Stimulated activated CD4-positive, alpha-beta T cell treated with anti-CD3 and anti-CD28 coated beads, Interleukin-1b, Interleukin-23, amount 100 ng/mL, for 1 hour (primary cell): ENCODE measurements at places on chromosomes 5 and 9.

DNA sequence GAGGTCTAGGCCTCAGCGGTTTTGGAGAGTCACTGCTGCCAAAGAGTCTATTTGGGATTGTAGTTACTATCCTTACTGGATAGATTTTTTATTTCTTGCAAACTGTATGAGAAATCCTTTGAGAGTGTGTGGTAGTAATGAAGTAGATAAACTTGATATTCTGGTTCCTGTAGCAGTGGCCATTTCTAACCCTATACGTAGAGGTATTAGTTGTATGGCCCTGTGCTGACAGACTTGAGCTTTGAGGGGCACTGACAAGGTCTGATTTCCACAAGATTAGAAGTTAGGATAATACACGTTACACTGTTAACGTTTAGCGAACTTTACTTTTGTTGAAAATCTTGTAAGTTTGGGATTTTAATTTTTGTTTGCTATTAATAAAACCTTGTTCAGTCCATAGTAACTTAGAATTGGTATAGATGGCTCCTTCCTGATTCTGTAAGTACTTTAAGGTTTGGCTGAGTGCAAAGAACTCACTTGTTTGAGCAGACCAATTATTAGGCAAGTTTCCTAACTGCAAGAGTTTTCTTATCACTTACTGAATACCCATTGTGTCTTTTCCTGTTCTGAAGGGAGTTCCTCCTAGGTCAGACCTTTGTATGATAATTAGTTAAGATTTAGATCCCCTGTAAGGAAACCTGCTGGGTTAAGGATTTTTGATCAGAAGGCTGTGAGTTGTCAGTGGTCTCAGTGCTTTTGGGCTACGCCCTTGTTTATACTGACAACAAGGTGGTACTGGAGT is 31.4 kb downstream of the GCNT1 start:
- no peak for DNase-seq

- no peak for DNase-seq
Observed at GRCh38 chr5:56279979-56280378, 46.8 kb upstream of the ANKRD55 start.

- no peak for DNase-seq
Observed at GRCh38 chr9:83569326-83569725, 31.1 kb upstream of the FRMD3 start.

DNA sequence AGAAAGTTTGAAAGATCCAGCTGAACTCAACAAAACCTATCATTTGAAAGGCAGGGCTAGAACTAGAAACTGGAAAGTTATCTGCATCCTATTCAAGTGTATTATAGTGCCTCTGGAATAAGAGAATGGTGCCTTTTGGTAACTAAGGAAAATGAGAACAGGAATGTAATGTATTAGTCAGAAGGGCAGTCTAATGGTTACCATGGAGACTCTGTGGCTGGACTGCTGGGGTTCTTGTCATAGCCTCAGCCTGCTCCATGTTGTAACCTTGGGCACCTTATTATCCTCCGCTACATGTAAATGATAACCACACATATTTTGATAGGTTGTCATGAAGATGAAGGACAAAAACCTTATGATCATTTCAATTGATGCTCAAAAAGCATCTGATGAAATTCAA is 24.6 kb upstream of the IFNB1 start:
- no peak for DNase-seq

DNA sequence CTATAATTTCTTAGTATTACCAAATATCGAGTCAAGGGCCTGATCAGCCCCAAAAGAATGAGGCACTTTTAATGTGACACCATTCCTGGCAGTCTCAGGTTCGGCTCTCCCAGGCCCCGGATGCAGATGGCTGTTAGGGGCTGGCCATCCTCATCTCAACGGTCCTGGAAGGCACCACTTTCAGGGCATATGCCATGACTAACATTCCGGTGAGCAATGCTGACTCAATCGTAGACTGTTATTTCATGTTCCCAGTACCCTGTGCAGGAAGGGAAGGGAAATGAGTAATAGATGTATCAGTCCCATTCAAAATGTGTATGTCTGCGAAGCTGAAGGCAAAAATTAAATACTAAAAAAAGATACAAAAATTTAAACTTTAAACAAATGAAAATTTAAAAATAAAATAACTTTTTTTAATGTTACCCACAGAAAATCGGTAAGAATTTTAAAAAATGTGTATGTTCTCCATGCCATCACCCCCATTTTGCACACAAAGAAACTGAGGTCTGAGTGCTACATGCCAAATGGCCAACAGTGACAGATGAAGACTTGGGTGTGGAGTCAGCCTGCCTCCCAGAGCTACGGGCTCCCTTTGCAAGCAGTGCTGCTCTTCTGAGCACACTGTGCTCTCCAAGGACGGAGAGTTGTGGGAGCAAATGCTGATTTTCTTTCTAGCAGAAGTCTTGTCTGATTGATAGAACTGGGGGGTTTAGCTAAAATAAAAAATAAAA is 79.0 kb downstream of the GLDC start:
- DNase-seq: no peak

GRCh38 chr9:81686614-81687520 is 2.5 kb downstream of the TLE1 start:
- DNase-seq: no peak

- DNase-seq: no peak
Observed at GRCh38 chr5:126543660-126544059, 51.4 kb downstream of the ALDH7A1 start.

DNA sequence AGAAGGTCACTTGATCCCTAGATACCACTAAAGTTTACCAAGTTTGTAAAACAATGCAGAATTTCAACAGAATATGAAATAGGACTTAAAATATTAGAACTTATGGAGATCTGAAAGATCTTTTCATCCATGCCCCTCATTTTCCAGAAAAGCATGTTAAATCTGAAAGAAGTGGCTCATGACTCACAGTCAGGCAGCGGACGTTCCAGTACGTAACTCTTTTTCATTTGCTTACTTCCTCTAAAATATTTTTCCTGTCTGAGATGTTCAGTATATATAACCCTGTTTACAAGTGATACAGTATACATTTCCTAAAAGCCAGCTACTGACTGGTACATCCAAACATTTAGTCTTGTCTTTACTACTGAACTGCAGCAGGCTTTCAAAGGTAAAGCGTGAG is 22.3 kb downstream of the FBXW2 start:
- DNase-seq: no peak

DNA sequence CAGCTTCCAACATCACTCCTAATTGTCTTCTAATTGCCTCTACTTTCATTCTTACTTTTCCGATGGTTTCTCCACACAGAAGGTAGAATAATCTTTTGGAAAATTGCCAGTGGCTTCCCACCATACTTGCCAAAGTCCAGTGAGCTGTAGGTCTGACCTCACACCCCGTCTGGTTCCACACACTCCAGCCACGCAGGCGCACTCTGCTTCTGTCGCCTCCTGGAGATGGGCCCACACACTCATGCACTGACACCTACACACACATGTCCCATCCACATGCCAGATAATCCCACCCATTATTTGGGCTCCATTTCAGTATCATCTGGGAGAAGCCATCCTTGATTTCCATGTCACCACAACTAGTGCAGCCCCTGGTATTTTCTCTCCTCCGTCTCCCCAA is 12.7 kb downstream of the SHC3 start:
- no peak for DNase-seq

DNA sequence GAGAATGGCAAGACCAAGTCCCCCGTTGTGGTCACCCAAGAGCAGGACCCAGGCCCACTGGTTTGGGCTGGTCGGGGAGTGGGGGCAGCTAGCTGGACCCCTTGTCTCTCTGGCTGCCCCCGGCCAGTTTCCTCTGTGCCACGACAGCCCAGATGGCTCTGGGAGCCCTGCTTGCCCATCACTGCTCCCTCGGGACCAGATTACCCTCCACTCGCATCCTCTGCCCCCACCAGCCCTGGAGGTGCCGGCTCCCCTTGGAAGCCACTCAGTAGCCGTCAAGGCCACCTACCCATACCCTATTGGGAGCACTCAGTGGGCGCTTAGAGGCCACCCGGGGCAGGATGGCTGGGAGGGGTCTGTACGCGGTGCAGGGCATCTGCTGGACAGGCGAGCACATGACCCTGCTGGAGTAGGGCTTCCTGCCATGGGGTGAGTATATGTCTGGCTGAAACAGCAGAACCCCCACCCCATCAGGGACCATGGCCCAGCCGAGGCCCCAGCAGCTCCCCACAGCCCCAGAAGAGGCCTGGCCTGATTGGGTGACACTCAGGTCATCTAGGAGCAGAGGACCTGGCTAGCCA is 70.0 kb downstream of the ZNF354C start:
- DNase-seq: no peak

DNA sequence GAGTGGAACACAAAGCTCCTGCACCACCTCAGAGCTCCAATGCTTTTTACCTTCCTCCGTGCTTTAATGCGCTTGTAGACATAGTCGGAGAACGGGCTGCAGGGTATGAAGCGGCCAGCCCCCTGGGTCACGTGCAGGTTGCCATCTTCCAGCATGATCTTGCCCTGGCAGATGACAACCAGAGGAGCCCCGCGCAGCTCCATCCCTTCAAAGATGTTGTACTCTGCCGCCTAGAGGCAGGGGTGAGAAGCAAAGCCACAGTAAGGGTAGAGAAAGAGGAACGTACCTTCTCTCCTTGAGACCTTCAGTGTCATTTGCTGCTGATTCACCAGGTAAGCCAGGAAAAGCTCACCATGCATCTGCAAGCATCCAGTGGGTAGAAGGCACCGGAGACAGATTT is 112.3 kb downstream of the DPYSL3 start:
- no peak for DNase-seq

DNA sequence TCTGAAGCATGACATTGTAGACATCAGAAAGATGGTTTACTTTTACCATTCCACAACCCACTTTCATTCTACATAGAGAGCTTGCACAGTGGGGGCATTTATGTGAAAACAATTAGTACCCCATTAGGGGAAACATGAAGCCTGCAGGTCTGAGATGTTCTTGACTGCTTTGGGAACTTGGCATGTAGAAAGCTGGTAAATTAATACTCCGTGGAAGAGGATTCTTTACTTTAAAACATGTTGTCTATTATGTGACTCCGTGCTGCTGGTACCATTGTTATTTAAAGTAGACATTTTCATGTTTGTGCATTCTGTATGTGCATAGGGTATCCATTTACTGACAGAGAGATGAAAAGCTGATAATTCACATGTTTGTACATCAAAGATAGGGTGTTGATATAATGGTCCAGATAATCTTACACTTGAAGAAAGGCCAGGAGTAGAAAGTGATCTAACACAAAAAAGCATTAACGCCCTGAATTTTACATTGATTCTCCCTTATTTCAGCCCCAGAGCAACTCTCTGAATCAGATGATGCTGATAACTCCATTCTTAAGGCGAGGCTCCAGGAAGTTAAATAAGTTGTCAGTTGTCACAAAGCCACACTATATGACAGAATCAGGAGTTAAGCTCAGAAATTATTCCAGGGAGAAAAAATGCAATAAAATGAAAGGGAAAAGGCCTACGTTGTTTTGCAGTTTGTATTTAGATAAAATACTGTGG is 50.1 kb upstream of the CD180 start:
- no peak for DNase-seq

DNA sequence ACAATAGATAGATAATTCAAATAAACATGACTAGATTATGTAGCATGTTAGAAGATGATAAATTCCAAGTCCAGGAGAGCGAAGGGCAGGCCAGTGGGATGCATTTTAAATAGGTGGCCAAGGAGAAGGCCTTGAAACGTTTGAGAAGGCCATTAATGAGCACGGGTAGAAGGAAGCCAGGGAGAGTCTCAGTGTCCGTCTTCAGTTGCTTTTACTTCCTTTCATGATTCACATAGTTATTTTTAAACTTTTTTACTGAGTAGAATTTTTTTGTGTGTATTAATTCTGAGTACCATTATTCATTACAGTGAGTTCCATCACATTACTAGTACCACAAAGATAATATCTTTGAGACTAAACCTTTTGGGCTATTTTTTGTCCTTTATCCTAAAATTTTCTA is 259.2 kb downstream of the ARRDC3 start:
- no peak for DNase-seq

DNA sequence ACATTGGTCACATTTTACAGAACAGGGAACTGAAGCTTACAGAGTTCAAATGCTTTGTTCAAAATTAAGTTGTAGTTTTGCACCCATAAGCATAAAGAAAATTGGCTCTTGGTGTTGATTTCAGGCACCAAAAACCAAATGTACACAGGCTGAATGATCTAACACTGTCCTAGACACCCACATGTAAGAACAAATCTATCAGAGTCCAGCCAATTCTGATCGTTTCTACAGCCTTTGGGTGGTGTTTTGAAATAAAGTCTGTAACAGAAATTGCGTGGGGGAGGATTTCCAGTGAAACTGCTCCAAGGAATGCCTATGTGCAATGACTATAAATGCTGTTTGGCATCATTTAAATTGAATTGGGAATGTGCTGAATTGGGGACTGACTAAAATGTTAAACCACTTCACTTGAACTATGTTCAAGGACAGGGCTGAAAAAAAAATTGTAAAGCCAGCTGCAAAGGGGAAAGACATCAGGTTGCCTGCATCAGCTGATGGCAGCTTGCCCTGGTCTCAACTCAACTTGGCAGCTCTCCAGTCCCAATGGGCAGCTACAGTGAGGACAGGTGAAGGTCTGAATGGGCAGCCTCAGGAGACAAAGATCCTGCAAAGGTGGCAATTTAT is 92.2 kb upstream of the TRPC7 start:
- DNase-seq: no peak

DNA sequence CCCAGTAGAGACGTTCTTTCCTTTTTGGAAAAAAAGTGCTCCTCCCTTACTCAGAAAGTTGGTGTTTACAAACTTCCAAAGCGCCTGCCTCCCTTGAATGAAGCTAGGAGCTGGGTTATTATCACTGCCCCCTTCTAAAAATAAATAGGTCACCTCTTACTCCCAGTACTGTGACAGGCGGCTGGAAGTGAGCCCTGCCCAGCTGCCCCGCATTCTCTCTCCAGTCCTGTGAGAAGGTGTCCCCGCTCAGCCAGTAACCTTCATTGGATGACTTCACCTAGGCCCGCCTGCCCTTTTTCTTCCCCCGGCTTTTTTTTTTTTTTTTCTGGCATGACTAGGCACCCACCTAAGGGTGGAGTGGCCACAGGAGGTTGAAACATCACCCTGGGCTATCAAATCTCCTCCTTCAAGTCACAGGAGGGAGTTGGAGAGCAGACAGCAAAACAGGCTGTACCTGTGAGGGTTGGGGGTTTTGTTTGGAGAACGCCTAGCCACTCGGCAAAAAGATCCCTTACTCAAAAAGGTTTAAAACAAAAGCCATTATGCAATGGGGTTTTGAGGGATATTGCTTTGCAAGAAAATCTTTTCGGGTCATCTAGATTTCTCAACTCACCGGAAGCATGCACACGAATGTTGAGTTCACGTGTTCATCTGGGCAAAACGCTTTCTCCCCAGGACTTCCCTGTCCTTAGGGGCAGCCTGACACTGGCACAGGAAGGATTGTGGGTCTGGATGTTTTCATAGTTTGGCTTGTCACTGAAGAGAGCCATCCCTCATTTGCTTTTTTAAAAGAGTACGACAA is 43.3 kb upstream of the ZNF622 start:
- no peak for DNase-seq

GRCh38 chr5:181134259-181134658 is 3.3 kb upstream of the OR2V1 start:
- no peak for DNase-seq

- no peak for DNase-seq
Observed at GRCh38 chr5:168365581-168366081, 74.2 kb downstream of the WWC1 start.

GRCh38 chr9:98900725-98901124 is 43.0 kb upstream of the COL15A1 start:
- no peak for DNase-seq
